NCI-H1092 (cell line): ENCODE measurements at places on chromosomes 13 and 19.

DNA sequence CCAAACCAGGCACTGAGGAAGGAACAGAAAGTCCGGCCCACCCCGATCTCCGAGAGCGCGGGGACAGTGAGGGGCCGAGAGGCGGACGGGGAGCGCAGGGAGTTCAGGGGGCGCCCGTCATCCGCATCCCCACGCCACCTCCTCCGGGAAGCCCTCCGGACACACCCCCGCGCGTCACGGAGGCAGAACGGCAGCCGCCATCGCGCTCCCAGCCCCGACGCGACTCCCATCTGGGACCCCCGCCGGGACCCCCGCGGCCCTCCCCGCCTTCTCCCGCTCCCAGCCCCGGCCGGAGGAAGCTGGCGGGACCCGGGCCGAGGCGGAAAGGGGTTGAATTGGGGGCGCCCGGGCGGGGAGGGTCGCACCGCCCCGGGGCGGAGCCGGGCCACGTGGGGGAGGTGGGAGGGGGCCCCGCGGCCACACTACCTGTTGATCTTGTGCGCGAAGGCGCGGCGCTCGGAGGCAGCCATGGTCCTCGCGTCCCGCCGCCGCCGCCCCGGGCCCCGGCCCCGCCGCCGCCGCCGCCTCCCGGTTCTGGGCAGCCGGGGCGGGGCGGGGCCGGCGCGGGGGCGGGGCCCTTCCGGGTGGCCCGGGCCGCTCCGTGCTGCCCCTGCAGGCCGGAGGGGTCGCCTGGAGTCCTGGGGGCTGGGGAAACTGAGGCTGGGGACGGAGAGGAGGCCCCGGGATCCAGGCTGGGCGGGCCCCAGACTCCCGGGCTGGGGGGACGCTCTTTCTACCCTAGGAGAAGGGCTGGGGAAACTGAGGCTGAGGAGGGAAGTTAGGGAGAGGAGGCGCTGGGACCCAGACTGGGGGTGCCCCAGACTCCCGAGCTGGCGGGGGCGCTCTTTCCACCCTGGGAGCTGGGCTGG is at the start of gene DOCK6:
DOCK6 (minus strand) TSS at position 554 of the 869 bp plus-strand sequence; CDS start at position 470, 84 bp downstream.
- no peak for DNase-seq

- no peak for DNase-seq
Measured at GRCh38 chr13:58633226-58633625, 1001.7 kb downstream of the PCDH17 start.

DNA sequence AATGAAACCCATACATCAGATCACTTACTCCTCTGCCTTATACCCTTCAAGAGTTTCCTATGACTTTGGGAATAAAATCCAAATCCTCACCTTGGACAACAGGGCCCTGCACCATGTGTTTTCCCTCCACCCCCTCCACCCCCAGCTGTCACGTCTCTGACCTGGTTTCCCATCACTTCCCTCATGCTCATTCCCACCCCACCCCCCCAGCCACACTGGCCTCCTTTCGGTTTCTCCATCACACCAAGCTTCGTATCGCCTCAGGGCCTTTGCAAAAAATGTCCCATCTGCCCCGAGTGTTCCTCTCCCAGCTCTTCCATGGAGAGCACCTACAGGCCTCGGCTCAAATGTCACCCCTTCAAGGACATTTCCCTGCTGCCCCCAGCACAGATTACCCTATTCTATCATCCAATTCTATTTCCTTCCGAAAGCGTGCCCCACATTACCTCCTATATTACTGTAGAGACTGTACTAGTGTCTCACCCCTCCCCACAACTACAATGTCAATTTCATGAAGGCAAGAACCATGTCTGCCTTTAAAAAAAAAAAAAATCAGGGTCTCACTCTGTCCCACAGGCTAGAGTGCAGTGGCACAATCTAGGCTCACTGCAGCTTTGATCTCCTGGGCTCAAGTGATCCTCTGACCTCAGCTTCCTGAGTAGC is 16.8 kb upstream of the FFAR2 start:
- no peak for DNase-seq

GRCh38 chr19:53980539-53981375 is 10.7 kb upstream of the CACNG6 start:
- no peak for DNase-seq

- no peak for DNase-seq
Measured at GRCh38 chr13:66113882-66114526, 1116.1 kb downstream of the PCDH9 start.

DNA sequence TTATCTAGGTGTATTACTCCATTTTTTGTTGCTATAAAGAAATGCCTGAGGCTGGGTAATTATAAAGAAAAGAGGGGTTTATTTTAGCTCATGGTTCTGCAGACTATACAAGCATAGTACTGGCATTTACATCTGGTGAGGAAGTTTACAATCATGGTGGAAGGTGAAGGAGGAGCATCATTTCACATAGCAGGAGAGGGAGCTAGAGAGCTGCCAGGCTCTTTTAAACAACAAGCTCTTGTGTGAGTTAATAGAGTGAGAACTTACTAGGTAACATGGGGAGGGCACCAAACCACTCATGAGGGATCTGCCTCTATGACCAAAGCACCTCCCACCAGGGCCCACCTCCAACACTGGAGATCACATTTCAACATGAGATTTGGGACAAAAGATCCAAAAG is 221.7 kb upstream of the GPC6 start:
- no peak for DNase-seq

DNA sequence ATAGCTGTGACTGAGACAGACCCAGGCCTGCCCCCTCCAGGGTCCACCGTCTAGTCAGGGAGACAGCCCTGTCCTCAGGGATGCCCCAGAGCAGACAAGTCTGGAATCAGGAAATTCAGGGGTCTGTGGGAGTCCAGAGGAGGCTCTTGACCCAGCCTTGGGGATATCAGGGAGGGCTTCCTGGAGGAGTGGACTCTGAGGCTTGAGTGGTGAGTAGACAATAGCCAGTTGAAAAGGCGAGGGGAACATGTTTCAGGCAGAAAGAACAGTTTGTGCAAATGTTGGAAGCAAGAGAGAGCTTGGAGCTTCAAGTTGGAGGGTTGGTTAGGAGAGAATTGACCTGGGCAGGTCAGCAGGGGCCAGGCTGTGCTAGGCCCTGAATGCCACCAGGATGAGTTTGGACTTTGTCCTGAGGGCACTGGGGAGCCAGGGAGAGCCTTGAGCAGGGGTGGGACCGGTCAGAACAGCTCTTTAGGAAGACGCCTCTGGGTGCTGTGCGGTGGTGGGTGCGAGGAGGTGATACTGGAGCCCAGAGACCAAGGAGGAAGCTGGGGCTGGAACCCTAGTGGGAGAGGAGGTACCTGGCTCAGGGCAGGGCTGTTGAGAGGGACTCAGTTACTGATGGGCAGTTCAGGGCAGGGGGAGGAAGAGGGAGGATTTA is 2.7 kb downstream of the CCDC9 start:
- DNase-seq: no peak

DNA sequence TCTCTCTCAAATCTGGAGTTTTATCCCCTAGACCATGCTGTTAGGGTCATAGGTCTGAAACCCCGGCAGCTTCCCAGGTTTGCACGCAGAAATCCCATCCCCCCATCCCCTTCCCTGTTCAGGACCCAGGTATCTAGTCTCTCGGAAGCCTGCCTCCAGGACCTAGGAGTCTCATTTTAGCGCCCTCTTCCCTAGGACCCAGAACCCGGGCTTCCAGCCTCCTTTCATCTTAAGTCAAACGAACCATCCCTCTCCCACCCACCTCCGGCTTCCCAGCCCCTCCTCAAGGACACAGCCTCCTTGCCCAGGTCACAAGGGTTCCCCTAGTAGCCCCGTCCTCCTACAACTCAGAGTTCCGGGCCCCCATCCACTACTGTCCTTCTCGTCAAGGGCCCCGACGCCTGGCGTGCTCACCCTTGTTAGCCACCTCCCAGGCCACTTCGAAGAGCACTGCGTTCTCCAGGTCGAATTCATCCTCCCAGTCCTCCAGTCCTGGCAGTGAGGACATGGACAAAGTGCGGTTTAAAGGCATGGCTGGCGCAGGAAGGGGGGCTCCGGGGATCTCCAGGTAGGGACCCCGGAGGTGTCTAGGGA is 431 bp downstream of the GYS1 start:
- no peak for DNase-seq

DNA sequence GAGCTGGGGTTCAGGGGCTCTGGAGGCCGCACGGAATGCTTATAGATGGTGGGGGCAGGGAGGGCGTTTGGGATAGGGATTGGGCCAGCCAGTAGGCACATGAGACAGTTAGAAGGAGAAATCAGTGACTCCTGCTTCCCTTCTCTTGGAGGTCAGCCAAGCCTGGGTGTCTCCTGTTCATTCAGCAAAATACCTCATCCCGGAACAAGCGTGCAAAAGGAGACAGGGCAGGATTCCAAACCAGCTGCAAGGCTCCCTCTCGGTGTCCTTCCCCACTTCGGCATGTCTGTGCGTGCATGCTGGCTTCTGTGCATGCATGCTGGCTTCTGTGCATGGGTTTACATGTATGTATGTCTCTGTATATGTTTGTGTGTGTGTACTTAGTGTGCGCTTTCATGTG is 37.3 kb upstream of the PEPD start:
- DNase-seq: no peak

DNA sequence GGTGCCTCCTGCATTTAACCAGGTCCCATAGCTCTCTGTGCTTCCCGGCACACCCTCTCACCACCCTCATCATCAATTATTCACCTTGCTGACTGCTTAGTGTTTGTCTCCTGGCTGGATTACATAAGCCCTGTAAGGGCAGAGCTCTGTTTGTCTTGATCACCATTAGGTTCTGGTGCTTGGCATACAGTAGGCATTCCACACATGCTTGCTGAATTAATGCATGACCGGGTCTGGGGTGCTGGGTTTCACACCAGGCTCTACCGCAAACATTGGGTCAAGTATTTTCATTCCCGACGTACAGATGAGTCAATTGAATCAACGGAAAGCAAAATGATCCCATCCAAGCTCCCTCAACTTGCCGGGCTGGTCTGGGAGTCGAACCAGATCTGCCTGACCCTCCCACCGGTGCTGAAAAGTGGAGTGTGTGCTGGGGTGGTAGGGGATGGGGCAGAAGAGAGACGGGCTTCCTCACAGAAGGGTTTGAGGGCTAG is 28.5 kb downstream of the VAV1 start:
- no peak for DNase-seq

DNA sequence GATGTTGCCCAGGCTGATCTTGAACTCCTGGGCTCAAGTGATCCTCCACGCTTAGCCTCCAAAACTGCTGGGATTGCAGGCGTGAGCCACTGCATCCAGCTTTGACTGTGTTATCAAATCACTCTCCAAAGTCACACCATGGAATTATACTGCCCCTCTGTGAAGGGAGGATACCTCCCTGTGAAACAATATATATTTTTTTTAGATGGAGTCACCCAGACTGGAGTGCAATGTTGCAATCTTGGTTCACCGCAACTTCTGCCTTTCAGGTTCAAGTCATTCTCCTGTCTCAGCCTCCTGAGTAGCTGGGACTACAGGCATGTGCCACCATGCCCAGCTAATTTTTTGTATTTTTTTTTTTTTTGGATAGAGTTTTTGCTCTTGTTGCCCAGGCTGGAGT is 7.7 kb downstream of the TYK2 start:
- DNase-seq: no peak

DNA sequence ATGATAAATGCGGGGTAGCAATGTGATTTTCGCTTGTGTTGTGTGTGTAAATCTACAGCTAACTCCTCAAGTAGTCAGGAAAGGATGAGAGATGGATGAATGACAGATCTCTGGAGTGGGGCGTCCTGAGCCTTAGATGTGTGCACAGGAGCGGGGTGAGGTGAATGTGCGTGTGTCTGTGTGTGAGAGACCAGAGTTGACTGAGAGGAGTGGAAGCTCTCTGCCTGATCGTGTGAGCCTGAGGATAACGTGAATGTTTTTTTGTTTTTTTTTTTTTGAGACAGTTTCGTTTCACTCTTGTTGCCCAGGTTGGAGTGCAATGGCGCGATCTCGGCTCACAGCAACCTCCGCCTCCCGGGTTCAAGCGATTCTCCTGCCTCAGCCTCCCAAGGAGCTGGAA is 805 bp downstream of the ZNF461 start:
- DNase-seq: no peak

DNA sequence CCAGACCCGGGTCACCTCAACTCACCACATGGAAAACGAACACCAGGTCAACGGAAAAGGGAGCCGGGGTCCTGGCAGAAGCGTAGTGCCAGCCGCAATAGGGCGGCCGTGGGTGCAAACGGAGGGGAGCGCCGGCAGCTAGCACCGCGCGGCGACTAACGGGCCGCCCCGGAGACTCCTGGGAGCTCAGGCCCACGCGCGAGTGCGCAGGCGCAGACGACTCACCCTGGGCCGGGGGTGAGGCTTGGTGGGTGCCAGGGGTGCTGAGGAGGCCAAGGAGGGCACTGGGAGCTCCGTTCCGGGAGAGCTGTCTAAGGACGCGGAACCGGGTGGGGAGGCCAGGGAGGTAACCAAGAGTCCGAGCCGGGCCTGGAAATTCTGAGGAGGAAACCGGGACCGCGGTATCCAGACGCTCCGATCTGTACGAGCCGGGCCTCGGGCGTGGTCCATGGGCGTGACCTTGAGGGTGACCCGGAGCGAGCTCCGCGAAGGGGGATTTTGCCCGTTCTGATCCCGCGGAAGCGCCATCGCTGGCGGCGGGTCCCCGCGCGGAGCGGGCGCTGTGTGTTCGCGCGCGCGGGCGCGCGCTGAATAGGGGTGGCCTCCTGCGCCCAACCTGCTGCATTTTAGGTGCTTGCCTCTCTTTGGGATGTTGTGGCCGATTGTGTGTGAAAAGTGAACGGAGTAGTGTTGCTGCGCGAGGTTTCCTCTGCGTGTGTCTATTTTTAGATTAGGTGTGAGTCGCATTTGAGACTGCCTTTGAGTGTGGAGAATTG is at the start of gene ZNF382:
ZNF382 (plus strand) TSS at position 213 of the 776 bp plus-strand sequence. CDS start 4,602 bp downstream, outside the sequence.
- DNase-seq: peak; percentile 50

- no peak for DNase-seq
Measured at GRCh38 chr13:30871588-30872275, 34.3 kb upstream of the MEDAG start.

DNA sequence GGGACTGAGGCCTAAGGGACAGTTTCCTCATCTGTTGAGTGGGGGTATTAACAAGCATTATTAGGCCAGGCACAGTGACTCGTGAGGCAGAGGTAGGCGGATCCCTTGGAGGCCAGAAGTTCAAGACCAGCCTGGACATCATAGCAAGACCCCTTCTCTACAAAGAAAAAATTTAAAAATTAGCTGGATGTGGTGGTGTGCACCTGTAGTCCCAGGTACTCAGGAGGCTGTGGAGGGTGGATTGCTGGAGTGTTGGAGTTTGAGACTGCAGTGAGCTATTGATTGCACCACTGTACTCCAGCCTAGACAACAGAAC is 11.3 kb upstream of the FOSB start:
- DNase-seq: no peak

DNA sequence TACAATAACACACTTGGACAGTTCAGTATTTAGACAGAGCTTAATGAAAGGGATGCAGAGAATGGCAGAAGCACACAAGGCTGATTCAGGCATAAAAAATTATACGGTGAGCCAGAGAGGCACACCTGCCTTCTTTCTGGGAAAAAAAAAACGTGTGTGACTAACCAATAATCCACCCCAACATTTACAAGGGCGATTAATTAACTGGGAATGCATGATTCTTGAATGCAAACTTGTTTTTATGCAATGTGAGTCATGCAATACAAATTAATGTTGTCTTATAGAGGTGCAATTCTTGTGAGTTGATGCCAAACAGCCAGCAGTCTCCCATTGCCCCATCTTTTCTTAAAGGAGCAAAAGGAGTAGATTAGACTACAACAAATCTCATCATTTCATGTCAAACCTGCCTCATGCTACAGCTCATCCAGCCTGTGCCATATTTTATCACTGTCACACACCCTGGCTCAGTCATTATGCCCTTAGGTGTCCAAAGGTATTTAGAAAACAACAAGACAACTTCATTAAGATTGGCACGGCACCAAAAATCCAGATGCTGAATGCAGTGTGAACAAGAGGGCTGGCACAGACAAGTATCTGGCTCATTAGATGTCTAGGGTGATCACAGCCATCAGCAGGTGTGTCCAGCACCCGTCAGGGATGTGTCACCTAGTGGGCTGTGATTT is 721.1 kb downstream of the EFNB2 start:
- no peak for DNase-seq

- no peak for DNase-seq
Measured at GRCh38 chr13:73664851-73665250, 469.4 kb downstream of the KLF12 start.
